Cerebellar cortex (tissue), 1 donor: ENCODE measurements at places on chromosomes 2 and 18.

GRCh38 chr2:69238449-69239031, 148.5 kb downstream of the GFPT1 start:
- no peak for DNase-seq

DNA sequence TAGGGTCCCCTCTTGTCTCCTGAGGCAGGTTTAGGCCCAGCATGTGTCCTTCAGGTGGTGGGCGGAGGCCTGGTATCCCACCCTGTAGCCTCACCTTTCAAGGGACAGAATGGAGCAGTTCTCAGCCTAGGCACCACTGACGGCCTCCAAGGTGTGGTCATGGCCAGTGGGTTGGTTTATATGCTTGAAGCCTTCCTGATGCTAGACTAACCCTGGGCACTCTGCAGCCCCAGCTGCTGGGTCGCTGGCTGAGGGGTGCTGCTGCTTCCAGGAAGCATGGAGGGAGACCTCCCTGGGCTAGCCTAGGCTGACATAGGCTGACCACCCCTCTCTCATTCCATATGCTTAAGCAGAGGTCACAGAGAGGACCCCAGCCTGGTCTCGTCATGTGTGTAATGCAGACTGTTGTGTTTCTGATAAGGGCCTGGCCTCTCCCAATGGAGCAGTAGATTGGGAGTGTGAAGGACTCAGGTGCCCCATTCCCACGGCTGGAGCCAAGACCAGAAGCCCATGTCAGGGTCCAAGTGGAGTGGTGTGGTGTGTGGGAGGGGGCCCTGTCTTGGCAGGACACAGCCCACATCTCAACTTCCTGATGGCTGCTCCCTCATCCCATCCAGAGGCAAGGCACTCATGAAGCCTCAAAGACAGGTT, 206.6 kb downstream of the DYSF start:
- DNase-seq: no peak

- DNase-seq: no peak
Observed at GRCh38 chr18:70627182-70627802, 338.4 kb downstream of the SOCS6 start.

DNA sequence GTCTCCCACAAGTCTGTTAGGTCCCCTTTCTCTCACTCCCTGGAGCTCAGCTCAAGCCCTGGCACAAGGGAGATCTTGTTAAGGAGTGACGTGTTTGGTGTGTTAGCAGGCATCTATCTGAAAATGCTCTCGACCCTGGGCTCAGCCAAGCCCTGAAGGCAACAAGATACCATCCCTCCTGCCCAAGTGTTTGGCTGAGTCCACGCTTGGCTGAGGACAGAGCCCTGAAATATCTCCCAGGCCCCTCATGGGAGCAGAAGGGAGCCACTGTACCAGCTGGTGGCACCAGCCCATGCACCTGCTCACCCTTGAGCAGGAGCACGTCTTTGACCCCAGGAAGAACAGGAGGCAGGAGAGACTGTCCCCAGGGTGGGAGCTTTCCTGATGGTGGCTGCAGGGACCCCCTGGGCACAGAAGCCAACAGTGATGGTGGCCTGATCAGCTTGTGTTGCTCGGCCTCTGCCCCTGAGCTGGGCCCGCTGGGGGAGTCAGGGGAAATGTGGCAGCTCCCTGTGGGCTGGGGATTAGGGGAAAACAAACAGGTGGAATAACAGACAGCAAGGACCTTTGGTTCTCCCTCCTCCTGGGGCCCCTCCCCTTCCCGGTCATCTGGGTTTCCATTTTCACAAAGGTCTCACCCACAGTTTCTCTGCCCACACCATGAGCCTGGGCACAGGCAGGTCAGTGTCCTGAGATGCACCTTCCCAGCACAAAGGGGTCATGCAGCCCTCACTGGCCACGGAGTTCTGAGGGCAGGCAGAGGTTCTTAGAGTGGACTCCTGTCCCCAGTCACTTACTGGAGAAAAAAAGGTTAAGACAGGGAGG, 91.6 kb downstream of the RHOB start:
- no peak for DNase-seq

DNA sequence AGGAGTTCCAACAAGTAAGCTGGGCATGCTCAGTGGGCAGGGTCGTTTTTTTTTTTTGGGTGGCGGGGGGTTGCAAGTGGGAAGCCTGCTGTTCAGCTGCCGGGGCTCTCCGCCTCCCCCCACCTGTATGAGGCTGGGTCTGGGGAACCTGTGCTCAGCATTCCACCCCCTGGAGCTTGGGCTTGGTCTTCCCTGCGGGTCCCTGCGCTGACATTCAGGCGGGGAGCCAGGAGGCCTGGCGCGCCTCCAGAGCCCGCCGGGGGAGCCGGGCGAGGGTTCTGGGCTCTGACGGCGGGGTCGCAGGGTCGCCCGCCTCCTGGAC, 822 bp upstream of the GPD2 start:
- peak; percentile 29 for DNase-seq

GRCh38 chr2:124258140-124258880, 233.2 kb downstream of the CNTNAP5 start:
- DNase-seq: no peak

GRCh38 chr2:47451790-47452189, 48.8 kb downstream of the MSH2 start:
- DNase-seq: no peak

GRCh38 chr2:150472511-150472899, 15.0 kb downstream of the RND3 start:
- peak; percentile 63 for DNase-seq
